ENCODE measurements at places on chromosomes 3 and 15. TPM values are rescaled to one million over a fixed set of nuclear protein-coding genes. Genes with fewer than 3 reads are reported as not detected.

The MYL3 gene
- total RNA-seq: 33.1 TPM

The RFT1 gene
- total RNA-seq: 9.1 TPM

The HCLS1 gene
- 6.9 TPM for total RNA-seq

The RSL24D1 gene
- 88.9 TPM for total RNA-seq

The KIF23 gene
- total RNA-seq: 19.5 TPM

The ATP13A5 gene
- 0.31 TPM for total RNA-seq

The PRR20G gene
- not detected for total RNA-seq

The AMIGO3 gene
- total RNA-seq: 2.8 TPM

The NDN gene
- 194 TPM for total RNA-seq

The SEMA4B gene
- total RNA-seq: 26.6 TPM

The RAD51 gene
- total RNA-seq: 9.2 TPM

The KLF15 gene
- total RNA-seq: 12.1 TPM

The PRKCD gene
- 10.3 TPM for total RNA-seq

The MAP6D1 gene
- total RNA-seq: 27.5 TPM

The GP9 gene
- total RNA-seq: not detected

The BCL2A1 gene
- 8.1 TPM for total RNA-seq

The RLBP1 gene
- total RNA-seq: not detected

The MESP2 gene
- total RNA-seq: not detected

The WDR76 gene
- 11.7 TPM for total RNA-seq

The GOLGA8G gene
- not detected for total RNA-seq

The CAND2 gene
- total RNA-seq: 58.5 TPM

The LSAMP gene
- total RNA-seq: 7.7 TPM

The TRIM69 gene
- total RNA-seq: 36.8 TPM

The CPNE4 gene
- 1.5 TPM for total RNA-seq

The ARGFX gene
- total RNA-seq: not detected

The ZNF80 gene
- not detected for total RNA-seq

The GLDN gene
- 3.0 TPM for total RNA-seq

The CEMIP gene
- total RNA-seq: 0.82 TPM

The GOLGA6L10 gene
- total RNA-seq: 4.1 TPM

The UBL7 gene
- 21.4 TPM for total RNA-seq

The CADPS gene
- total RNA-seq: 13.3 TPM

The GOLGA8T gene
- not detected for total RNA-seq

The APOD gene
- total RNA-seq: 34.5 TPM

The LCTL gene
- not detected for total RNA-seq

The THPO gene
- total RNA-seq: not detected

The SOX14 gene
- not detected for total RNA-seq

The DNAJC17 gene
- 17.3 TPM for total RNA-seq

The LRRC31 gene
- total RNA-seq: not detected

The CATSPER2 gene
- total RNA-seq: 0.51 TPM

The VGLL3 gene
- total RNA-seq: 30.6 TPM

The OSBPL10 gene
- 40.6 TPM for total RNA-seq

The SCAANT1 gene
- total RNA-seq: not detected

The ADCY5 gene
- 11.1 TPM for total RNA-seq

The TUBGCP4 gene
- 13.2 TPM for total RNA-seq

The GPR62 gene
- 0.41 TPM for total RNA-seq

The CSPG5 gene
- 1.4 TPM for total RNA-seq

The FILIP1L gene
- total RNA-seq: 72.0 TPM

The PTH1R gene
- total RNA-seq: 6.5 TPM

The CSTA gene
- 17.0 TPM for total RNA-seq

The NANOGP8 gene
- total RNA-seq: not detected

The CCDC13 gene
- total RNA-seq: 1.1 TPM

The IMPG2 gene
- 2.1 TPM for total RNA-seq

The GRK7 gene
- not detected for total RNA-seq

The CTXND1 gene
- 1.2 TPM for total RNA-seq

Measured in tongue (tissue), 3 donors.